ENCODE measurements at places on chromosomes 1 and 21.

- H3K4me1 ChIP-seq, result no peaks in the 10 kb centered on the region
- no peak overlapping the region for H3K4me3 ChIP-seq
- H3K27me3 ChIP-seq, result no peaks in the 10 kb centered on the region
- DNase-seq, result no peak
- no peaks in the 10 kb centered on the region for H3K36me3 ChIP-seq
- H3K27ac ChIP-seq, result no peak overlapping the region
Measured at GRCh38 chr1:8754993-8755392, 62.4 kb downstream of the RERE start.

- H3K27me3 ChIP-seq, result no peaks in the 10 kb centered on the region
- no peak overlapping the region for H3K4me3 ChIP-seq
- no peaks in the 10 kb centered on the region for H3K36me3 ChIP-seq
Measured at GRCh38 chr1:14441302-14441741, 157.2 kb upstream of the KAZN start.

GRCh38 chr1:13570924-13571323 is 12.7 kb upstream of the PDPN start:
- H3K36me3 ChIP-seq, result no peaks in the 10 kb centered on the region
- no peak overlapping the region for H3K27ac ChIP-seq
- no peak for DNase-seq

DNA sequence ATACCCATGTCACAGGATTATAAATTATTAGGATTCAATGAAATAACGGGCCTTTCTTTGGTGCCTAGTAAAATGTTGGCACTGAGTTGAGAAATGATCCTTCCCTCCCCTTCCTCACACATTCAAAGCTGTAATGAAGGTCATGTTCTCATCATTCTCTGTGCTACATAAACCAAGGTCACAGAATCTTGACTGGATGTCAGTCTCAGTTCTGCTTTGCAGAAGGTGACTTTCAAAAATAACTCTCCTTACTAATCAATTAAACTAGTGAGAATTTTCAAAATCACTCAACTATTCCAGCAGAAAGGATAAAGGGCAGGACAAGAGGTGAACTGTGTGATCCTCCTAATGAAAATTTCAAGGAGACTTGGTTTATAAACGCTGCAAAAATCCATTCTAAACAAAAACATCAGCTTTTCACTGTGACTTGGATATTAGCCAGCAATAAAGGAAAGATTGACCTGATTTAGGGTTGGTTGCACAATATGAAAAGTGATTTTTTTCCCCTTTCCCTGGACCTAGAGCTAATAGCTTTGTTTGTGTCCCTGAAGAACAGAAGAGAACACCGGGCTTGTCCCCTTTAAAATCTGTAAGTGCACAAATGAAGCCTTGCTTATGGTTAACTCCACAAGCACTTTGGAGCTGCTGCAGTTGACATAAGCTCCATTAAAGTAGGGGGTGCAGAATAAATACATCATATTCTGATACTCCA is 120.1 kb downstream of the SEC16B start:
- DNase-seq, result no peak
- no peaks in the 10 kb centered on the region for H3K4me1 ChIP-seq
- no peak overlapping the region for H3K27ac ChIP-seq
- no peak overlapping the region for H3K4me3 ChIP-seq

DNA sequence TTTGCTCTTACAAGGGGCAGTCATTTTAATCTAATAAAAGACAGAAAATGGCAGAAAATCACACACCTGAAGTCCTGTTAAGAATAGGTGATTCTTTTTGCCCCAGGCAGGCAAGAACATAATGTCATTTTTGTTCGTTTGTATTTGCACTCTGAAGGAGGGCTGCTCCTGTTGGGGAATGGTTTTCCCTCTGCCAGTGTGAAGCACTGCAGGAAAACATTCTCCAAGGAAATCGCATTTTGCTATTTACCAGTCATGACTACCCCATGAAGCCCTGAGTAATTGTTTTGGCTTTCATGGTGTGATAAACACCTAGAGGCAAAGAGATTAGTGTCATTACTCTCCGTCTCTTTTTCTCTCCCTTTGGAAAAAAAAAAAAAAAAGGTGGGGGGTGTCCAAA is 345.5 kb downstream of the NTNG1 start:
- no peaks in the 10 kb centered on the region for H3K27me3 ChIP-seq
- H3K4me3 ChIP-seq, result no peak overlapping the region
- peaks cover 4% of the 10 kb centered on the region for H3K4me1 ChIP-seq
- no peaks in the 10 kb centered on the region for H3K36me3 ChIP-seq
- no peak for DNase-seq

DNA sequence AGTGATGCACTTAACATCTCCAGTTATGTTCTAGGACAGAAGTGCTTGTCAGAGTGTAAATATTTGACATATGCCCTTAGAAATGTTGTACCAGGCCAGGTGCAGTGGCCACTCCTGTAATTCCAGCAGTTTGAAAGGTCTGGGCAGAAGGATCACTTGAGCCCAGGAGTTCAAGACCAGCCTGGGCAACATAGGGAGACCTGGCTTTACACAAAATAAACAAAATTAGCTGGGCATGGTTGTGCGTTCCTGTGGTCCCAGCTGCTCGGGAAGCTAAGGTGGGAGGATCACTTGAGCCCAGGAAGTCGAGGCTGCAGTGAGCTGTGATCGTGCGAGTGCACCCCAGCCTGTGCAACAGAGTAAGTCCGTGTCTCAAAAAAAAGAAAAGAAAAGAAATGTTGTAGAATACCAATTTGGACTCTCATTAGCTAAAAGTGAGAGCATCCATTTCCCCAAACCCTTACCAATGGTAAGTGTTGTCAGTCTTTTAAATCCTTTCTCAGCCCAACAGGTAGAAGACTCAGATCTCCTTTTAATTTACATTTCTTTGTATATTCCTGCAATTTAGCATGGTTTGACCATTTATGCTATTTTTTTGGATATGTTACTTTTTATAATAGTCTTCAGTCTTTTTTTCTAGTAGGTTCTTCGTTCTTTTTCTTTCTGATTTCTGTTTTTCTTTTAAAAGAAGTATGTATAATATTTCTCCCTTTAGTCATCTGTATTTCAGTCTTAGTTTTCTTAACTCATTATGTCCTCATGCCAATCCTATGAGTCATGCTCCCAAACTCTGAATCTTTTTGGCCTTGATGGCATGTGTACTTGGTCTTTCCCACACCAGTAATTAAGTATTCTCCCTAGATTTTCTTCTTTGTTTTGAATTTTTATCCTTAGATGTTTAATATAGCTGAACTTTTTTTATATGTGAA is 74.4 kb downstream of the CAMTA1 start:
- no peaks in the 10 kb centered on the region for H3K27me3 ChIP-seq
- H3K4me3 ChIP-seq, result no peak overlapping the region
- peaks cover 14% of the 10 kb centered on the region for H3K4me1 ChIP-seq
- peaks cover 3% of the 10 kb centered on the region for H3K36me3 ChIP-seq

GRCh38 chr1:246782120-246782900 is 58.1 kb downstream of the SCCPDH start:
- no peak overlapping the region for H3K27ac ChIP-seq
- no peaks in the 10 kb centered on the region for H3K4me1 ChIP-seq
- no peak overlapping the region for H3K4me3 ChIP-seq
- no peak for DNase-seq

- no peak for DNase-seq
- no peaks in the 10 kb centered on the region for H3K27me3 ChIP-seq
- H3K4me1 ChIP-seq, result no peaks in the 10 kb centered on the region
- no peak overlapping the region for H3K27ac ChIP-seq
- H3K4me3 ChIP-seq, result no peak overlapping the region
- no peaks in the 10 kb centered on the region for H3K36me3 ChIP-seq
Measured at GRCh38 chr1:83854456-83854855, 144.5 kb downstream of the TTLL7 start.

DNA sequence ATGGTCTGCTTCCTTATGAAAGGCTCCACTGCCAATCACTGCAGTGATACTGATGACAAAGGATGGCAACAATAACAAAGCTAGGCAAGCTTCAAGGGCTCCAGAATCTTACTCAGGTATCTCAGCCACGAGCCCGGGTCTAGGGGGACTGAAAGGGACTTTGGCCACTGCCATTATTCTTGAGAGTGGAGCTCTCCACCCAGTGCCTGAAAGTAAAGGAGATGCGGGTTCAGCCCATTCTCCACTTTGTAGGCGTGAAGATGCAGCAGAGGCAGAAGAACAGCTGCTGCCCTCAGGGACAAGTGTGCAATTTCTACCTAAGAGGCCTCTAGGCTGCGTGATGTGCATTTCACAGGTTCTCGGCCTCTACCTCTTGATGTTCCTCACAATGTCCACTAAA is 31.4 kb upstream of the SLAMF9 start:
- H3K36me3 ChIP-seq, result no peaks in the 10 kb centered on the region
- no peaks in the 10 kb centered on the region for H3K4me1 ChIP-seq
- no peak overlapping the region for H3K27ac ChIP-seq
- no peak for DNase-seq
- H3K4me3 ChIP-seq, result no peak overlapping the region

- H3K36me3 ChIP-seq, result peaks cover 4% of the 10 kb centered on the region
- H3K4me3 ChIP-seq, result no peak overlapping the region
- H3K27ac ChIP-seq, result peak overlapping the region; percentile 24
- H3K4me1 ChIP-seq, result peaks cover 16% of the 10 kb centered on the region
- H3K27me3 ChIP-seq, result no peaks in the 10 kb centered on the region
Measured at GRCh38 chr1:24805534-24806301, 60.5 kb downstream of the CLIC4 start.

DNA sequence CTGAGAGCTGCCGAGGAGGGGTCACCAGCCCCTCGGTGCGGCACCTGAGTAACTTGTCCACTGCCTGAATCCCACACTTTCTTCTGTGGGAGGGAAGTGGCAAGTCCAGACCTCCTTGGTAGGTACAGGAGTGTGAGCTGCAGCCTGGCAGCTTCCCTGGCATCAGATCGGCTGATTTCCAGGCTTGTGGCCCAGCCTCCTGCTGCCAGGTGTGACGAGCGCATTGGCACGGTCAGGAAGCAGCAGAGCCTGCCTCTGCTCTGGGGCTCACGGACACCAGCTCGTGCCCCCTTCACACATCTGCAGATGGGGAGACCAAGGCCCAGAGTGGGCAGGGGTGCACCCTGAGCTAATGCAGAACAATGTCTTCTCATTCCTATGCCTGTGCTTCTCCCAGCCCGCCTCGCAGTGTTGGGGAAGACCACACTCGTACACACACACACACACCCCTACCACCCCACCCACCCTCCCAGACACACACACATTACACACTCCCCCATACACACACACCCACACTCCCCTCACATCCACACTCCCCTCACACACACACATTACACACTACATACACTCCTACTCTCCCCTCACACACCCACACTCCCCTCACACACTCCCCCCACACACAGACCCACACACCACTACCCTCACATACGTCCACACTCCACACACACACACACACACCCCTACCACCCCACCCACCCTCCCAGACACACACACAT is 33.1 kb upstream of the SELENON start:
- no peaks in the 10 kb centered on the region for H3K36me3 ChIP-seq
- H3K4me3 ChIP-seq, result no peak overlapping the region
- no peak for DNase-seq
- H3K27ac ChIP-seq, result no peak overlapping the region

DNA sequence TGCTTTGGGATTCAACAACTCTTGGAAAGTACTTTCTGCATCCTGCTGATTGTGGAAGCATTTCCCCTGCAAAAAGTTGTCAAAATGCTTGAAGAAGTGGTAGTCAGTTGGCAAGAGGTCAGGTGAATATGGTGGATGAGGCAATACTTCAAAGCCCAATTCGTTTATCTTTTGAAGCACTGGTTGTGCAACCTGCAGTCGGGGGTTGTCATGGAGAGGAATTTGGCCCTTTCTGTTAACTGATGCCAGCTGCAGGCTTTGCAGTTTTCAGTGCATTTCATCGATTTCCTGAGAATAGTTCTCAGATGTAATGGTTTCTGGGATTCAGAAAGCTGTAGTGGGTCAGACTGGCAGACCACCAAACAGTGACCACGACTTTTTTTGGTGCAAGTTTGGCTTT is 47.6 kb upstream of the GJA5 start:
- no peak overlapping the region for H3K27ac ChIP-seq
- H3K27me3 ChIP-seq, result no peaks in the 10 kb centered on the region
- no peaks in the 10 kb centered on the region for H3K4me1 ChIP-seq
- no peaks in the 10 kb centered on the region for H3K36me3 ChIP-seq
- DNase-seq, result no peak
- no peak overlapping the region for H3K4me3 ChIP-seq

- DNase-seq, result no peak
- H3K36me3 ChIP-seq, result no peaks in the 10 kb centered on the region
- no peak overlapping the region for H3K27ac ChIP-seq
Measured at GRCh38 chr1:112514901-112515300, 6.1 kb downstream of the WNT2B start.

- no peaks in the 10 kb centered on the region for H3K27me3 ChIP-seq
- H3K27ac ChIP-seq, result no peak overlapping the region
- no peak for DNase-seq
- no peaks in the 10 kb centered on the region for H3K36me3 ChIP-seq
- no peaks in the 10 kb centered on the region for H3K4me1 ChIP-seq
Measured at GRCh38 chr21:31078216-31078615, 39.9 kb upstream of the KRTAP19-8 start.

DNA sequence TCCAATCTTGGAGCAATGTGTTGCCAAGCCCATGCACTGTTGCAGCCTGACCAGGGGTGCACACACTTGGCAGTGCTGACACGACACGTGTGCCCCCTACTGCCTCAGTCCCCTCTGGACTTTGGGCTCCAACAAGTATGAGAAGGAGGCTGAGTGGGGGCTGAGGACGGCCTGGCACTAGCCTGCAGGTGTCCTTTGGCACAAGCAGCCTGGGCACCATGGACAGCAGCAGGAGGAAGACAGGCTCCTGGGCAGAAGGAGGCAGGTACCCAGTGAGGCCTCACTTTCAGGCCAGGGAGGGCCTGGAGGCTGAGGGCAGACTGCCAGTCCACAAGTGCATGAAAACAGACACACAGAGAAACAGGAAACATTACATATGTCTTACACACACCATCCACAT is 1702.9 kb upstream of the B3GALT2 start:
- no peaks in the 10 kb centered on the region for H3K27me3 ChIP-seq
- H3K36me3 ChIP-seq, result no peaks in the 10 kb centered on the region
- no peak overlapping the region for H3K27ac ChIP-seq
- H3K4me1 ChIP-seq, result no peaks in the 10 kb centered on the region
- DNase-seq, result no peak

- H3K4me3 ChIP-seq, result no peak overlapping the region
- no peak for DNase-seq
- no peaks in the 10 kb centered on the region for H3K27me3 ChIP-seq
Measured at GRCh38 chr1:2438038-2438437, 25.7 kb upstream of the PEX10 start.

DNA sequence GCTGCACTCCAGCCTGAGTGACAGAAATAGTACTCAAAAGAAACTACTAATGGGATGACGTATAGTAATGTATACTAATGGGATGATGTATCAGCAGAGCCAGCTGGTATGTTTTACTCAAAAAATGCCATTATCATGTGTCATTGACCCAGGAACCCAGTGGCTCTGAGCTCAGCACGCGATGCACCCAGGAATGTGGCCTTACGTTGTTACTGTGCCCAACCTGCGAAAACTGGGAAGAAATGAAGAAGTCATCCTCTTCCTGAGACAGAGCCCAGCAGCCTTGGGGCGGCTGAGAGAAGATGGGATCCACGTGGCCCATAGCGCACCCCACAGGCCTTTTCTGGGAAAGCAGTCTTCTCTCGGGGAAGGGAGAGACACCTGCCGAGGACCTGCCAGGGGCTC is 8.8 kb downstream of the UBE2J2 start:
- peak; percentile 83 for DNase-seq
- H3K4me1 ChIP-seq, result peaks cover 12% of the 10 kb centered on the region
- H3K4me3 ChIP-seq, result no peak overlapping the region
- H3K27me3 ChIP-seq, result no peaks in the 10 kb centered on the region
